Stimulated activated CD4-positive, alpha-beta T cell treated with anti-CD3 and anti-CD28 coated beads, Interleukin-1b, Interleukin-23, amount 100 ng/mL, for 1 hour (primary cell): ENCODE measurements at places on chromosomes 12 and 14.
A peak's percentile ranks its signal among the peaks of the same experiment; 100 is the strongest.

- no peak for DNase-seq
These were observed 72.8 kb downstream of the ZNF664 start for GRCh38 chr12:124045671-124046455.

- no peak for DNase-seq
These were observed 27.8 kb downstream of the PELI2 start for GRCh38 chr14:56145965-56146364.

- no peak for DNase-seq
These were observed 192.7 kb downstream of the BTG1 start for GRCh38 chr12:91952916-91953315.

DNA sequence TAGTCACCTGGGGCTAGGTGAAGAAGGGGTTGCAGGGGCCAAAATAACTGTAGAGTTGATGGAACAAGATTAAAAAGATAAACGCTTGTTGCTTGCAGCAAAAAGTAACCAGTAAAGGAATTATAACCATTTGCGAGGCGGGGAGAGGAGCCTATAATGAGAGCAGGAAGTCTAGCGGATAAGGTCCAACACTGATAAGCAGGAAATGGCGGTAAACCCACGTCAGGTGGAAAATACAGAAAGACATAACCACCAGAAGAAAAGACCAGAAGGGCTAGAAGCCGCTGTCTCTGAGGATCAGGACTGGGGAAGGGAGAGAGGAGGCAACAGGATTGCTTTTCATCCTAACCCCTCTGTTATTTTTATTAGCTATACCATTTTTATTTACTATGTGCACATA is 303.3 kb downstream of the DPF3 start:
- no peak for DNase-seq

DNA sequence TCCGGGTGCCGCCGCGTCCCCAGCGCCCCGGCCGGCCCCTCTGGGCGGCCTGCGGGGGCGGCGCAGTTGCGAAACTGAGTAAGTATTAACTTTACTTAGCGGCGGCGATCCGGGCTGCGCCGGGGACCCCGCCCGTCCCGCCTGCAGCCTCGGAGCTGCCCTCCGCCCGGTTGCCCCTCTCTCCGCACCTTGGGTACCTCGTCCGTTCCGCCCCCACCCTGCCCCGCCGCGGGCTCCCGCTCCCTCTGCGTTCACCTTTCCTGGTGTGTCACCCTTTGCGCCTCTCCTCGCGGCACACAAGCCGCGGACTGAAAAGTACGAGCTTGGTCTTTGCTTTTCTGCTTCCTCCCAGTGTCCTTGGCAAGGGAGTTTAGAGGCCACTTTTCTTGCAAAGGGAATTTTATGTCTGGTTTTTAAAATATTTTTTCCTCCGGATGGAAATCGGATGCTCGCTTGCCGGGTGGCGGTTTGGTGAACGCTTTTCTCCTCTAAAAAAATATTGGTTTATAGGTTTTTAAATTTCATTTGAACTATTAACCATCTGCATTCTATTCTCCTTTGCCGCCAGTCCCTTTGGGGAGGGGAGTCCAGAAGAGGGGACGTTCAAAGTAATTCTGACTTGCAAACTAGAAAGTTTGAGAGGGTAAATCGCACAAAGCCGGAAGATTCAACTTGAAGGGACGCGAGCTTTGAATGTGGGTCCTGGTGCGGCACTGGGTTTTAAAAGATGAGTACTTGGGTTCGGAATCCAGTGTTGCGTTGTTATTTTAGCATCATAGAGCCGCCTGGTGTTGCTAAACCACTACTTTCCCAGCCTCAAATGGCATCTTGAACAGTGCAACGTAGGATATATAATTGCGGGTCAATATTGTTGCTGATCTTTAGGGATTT is 834 bp downstream of the RASSF8 start:
- DNase-seq, result no peak

DNA sequence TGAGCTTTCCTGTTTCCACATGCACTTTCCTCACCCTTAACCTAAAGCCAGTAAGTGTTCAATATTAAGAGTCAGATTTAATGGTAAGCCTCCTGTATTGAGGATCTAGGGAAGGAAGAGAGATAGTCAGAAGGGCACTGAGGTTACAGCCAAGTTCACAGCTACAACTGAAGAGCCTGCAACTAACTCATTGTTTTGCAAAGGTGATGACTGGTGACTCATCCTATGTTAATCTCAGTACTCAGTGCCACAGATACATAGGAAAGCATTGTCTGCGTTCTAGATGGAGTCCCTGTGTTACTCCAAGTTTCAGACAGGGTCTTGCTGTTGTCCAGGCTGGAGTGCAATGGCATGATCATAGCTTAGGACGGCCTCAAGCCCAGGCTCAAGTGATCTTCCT is 157.0 kb upstream of the RBM19 start:
- no peak for DNase-seq

DNA sequence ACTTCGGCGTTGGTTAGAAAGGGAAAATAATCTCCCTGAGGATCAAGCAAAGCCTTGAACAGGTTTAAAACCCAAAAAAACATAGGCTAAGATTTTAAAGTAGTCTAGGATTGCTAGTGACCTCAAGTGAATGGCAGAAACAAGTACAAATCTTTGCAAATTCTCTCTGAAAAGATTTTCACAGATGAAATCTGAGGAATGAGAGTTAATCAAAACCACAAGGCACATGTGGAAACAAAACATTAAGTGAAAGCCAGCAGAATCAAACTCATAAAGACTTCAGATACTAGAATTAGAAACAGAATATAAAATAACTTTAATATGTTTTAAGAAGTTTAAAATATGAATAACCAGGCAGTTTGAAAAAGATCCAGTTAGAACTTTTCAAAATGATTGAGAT is 52.2 kb upstream of the CFL2 start:
- no peak for DNase-seq

DNA sequence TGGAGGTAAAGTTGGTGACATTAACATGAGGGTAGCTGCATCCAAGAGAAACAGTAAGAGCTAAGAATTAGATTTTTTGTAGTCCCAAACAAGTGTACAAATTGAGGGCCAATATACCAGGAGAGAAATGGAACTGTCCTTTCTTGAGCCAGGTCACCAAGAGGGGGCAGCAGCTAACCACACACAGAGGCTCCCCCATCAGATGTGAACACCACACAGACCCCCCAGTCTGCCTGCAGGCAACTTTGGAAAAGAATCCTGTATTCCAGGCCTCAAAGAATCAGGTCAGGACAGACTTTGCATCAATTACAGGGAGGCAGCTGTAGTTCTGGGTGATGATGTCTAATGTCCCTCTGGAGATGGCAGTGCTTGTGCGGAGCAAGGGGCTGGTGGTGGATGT is 77.9 kb downstream of the SPTB start:
- DNase-seq, result no peak

GRCh38 chr14:68195126-68195525 is 375.5 kb downstream of the RAD51B start:
- no peak for DNase-seq

- DNase-seq, result no peak
These were observed 81.5 kb downstream of the AEBP2 start for GRCh38 chr12:19520646-19521415.

DNA sequence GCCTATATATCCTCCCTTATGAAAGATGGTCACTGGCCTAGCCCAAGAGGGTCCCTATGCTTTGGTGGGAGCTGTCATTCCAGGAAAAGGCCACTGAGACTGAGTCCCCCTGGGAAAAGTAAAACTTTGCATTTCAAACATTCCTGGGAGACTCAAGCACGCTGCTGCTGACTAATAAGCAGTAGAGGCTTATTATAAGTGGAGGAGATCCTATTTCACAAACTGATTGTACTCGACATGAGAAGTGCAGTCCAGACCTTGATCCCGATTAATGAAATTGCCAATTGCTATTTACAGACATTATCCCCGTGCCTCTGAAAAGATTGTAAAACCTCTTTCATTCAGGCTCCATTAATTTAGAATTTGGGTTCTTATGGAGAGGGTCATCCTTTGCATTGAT is 96.6 kb downstream of the EMP1 start:
- DNase-seq, result no peak

DNA sequence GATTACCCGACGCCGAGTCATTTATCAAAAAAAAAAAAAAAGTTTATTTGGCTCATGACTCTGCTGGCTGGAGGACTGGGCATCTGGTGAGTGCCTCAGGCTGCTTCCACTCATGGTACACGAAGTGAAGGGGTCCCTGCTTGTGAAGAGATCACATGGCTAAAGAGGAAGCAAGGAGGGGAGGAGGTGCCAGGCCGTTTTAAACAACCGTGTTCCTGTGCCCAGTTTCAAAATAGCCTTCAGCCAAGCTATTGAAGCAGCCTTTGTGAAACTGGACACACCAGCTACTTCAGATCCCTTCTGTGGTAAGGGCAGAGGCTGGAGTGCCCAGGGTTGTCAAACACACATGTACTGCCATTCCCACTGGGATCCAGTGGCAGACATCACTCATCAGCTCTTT is 7.6 kb downstream of the POP5 start:
- no peak for DNase-seq

DNA sequence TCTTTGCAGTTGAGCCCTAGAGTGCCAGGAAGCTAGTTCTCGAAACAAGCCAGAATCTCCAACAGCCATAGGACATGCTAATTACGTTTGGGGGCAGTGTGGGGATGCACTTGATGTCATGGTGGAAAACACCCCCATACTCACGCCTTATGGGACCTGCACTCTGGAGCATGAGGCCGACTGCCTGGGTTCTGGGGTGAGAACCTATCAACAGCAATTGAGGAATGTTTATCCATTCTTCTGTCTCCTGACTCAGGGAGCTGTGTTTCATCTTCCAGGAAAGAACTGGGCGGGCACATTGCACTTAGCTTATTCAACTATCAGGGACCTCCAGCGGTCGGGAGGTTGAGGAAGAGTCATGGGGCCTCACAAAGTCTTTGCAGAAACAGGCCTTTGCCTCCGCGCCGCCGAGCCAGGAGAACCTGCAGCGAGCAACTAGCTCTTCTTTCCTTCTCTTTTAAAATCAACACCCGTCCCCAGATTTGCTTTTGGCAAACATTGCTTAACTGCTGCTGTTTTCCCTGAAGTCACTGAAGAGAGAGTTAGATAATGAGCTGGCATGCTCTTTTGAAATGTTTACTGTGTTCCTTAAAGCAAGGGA is 226.1 kb upstream of the DIO3 start:
- no peak for DNase-seq

DNA sequence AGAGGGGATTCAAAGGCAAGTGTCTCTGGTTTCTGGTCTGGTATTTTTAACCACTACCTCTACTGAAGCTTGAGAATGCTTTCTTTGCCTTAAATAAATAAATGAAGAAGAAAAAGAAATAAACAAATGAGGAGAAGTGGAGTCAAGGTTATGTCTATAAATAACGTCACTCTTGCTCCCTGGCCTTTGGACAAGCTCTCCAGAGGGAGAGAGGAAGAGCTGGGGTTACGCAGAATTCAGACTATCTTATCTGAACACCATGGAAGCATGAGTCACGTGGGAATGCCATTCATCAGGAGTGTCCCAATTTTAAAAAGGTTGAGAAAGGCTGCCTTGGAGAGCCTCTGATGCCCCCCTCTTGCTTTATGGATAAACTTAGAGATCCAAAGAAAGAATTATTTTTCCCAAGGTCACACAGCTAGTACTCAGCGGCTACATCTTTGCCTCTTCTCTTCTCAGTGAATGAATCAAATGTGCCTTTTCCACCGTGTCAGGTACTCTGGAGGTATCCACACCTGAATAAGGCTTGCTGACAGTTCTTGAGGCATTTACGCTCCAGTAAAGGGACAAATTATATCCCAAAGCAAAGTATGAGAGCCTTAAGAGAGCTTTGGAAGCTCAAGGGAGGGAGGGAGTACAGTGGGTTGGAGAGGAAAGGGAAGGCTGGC is 12.9 kb upstream of the MSI1 start:
- DNase-seq, result no peak

- no peak for DNase-seq
These were observed 94.6 kb upstream of the MUCL1 start for GRCh38 chr12:54759751-54760150.

DNA sequence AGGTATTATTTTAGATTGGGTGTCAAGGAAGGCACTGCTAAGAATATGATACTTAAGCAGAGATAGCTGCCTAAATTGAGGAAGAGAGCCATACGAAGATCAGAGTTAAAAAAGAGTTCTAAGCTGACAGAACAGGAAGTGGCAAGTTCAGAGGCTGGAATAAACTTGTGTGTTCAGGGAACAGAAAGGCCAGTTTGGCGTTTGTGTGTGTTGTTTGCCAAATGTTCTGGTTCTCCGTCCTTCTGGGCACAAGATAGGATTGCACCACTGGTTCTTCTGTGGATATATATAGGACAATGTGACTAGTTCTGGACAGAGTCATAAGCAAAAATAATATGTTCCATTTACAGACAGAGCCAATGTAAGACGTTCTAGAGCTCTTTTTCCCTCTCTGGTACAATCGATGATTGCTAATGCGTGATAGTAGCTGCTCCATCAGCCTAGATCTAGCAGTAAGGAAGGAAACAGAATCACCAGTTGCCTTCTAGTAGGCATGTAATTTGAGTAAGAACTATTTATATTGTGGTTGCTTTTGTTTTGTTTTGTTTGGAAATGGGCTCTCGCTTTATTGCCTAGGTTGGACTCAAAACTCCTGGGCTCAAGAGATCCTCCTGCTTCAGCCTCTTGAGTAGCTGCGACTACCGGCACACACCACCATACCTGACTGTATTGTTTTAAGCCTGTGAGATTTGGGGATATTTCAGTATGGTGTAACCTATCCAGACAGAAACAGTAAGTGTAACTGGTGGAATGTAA is 7.4 kb downstream of the BBS10 start:
- no peak for DNase-seq

GRCh38 chr12:25558586-25558985 is 5.5 kb upstream of the LMNTD1 start:
- DNase-seq, result no peak

DNA sequence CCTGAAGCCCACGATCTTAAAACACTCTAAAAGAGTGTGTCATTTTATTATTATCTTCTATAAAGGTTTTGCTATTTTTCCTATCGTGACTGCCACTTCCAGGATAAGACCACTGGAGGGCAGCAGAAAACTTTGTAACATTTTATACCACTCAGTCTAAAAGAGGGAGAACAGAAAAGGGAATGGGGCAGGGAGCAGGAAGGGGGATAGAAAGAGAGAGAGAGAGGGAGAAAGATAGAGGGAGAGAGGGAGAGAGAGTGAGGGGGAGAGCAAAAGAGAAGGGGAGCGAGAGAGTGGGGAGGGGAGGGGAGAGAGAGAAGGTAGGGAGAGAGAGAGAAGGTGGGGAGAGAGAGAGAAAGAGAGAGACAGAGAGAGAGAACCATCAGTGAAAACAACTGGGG is 2.0 kb upstream of the ART4 start:
- no peak for DNase-seq

GRCh38 chr12:23014749-23015148 is 389.8 kb downstream of the ETNK1 start:
- no peak for DNase-seq

GRCh38 chr12:93677195-93678064 is at the start of gene CRADD:
Gene CRADD, plus strand, starts transcription at chr12:93677375.
- DNase-seq, result peak; percentile 67

DNA sequence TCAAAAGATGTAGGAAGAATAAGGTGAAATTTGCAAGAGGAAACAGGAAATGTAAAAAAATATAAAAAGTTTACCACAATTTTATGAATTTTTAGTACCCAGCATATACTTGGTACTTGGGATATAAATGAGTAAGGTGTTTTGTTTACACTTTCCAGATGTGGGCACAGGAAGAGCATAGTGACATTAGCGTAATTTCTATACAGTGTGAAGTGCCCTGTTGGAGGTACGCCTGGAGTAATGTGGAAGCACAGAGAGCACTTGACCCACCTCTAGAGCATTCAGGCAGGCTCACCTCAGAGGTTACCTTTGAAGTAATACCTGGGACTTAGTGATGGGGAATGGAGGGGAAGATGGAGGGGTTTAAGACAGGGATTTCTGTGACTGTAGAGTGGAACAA is 89.5 kb downstream of the AEBP2 start:
- no peak for DNase-seq
